ENCODE measurements at places on chromosomes 2 and 18.

DNA sequence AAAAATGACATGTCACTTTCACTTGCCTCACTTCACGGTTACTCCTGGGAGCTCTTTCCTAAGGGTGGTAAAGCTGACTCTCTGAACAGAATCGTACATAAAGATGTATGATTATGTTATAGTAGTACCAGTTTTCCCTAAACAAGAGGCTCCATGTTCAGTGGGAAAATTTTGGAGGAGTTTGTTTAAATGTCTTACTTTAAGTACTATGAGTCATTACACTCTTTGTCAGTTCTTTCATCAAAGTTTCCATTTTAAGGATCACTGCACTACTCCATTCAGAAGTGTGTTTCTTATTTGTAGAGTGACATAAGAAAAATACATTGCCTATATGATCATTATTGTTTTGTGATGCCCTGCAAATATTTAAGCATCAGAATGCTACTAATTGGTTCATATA, 121.1 kb upstream of the FIGN start:
- no peak for DNase-seq

- DNase-seq, result peak; percentile 80
Measured at GRCh38 chr2:212227755-212228154, 310.8 kb downstream of the ERBB4 start.

GRCh38 chr2:38323623-38324022, 53.5 kb downstream of the ATL2 start:
- DNase-seq, result no peak

GRCh38 chr2:209511637-209512036, 87.8 kb downstream of the MAP2 start:
- DNase-seq, result no peak

Data from HAP-1 (cell line).